Stimulated activated CD8-positive, alpha-beta memory T cell treated with anti-CD3 and anti-CD28 coated beads, Interleukin-15, amount 100 ng/mL, for 24 hours (primary cell): ENCODE measurements at places on chromosomes 16 and 17.

- no peak for DNase-seq
Measured at GRCh38 chr17:73184136-73184993, 8.5 kb upstream of the COG1 start.

GRCh38 chr17:38447502-38448085 lies 19.3 kb downstream of the ARHGAP23 start:
- DNase-seq = no peak

DNA sequence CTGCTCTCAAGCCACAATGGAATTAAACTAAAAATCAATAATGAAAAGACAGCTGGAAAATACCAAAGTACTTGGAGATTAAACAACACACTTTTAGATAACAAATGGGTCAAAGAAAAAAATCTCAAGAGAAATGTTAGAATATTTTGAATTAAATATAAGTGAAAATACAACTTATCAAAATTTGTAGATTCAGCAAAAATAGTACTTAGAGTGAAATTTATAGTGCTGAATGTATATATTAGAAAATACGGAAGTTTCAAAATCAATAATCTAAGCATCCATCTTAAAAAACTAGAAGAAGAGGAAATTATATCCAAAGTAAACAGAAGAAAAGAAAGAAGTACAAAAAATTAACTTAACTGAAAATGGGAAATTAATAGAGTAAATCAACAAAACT lies 179.2 kb upstream of the CDH11 start:
- DNase-seq = no peak

GRCh38 chr17:37160944-37161343 lies 212.2 kb downstream of the AATF start:
- no peak for DNase-seq

DNA sequence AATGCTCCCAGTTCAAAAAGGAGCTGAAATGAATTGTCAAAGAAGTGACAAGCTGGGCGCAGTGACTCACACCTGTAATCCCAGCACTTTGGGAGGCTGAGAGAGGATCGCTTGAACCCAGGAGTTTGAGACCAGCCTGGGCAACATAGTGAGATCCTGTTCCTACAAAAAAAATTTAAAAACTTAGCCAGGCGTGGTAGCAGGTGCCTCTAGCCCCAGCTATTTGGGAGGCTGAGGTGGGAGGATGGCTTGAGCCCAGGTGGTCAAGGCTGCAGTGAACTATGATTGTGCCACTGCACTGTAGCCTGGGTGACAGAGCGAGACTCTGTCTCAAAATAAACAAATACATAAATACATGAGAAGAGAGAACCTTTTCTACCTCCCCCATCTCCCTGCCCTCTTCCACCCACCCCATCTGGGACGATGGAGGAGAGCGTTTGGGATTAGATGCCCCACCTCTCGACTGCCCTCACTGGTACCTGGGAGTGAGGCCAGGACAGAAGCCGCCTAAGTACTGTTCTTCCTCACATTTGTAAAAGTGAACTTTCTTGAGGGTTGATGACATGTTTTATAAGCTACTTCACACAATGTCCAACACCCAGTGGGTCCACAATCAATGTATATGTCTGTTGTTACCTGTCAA lies 2.4 kb downstream of the IL4R start:
- DNase-seq = no peak

- no peak for DNase-seq
Measured at GRCh38 chr16:50244140-50244503, 22.2 kb upstream of the ADCY7 start.

DNA sequence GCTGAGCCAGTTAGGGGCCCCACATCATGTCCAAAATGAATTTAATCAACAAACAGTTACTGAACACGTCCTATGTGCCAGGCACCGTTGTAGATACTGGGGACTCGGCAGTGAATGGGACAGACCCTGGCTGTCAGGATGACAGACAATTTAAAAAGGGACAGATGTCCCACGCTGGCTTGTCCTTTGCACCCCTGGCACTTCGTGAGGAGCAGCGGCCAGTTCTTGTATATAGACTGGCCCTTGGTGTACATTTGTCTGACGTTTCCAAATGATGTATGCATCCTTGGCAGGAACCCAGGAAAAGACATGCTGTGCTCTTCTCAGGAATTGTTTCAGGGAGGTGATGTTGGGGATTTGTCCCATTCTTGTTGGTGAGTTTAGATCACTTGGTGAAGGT lies 21.1 kb downstream of the IL4R start:
- DNase-seq = no peak

GRCh38 chr17:81387100-81388090 lies 7.9 kb upstream of the BAHCC1 start:
- DNase-seq = no peak

GRCh38 chr16:7763111-7763510 lies 430.5 kb downstream of the RBFOX1 start:
- no peak for DNase-seq

DNA sequence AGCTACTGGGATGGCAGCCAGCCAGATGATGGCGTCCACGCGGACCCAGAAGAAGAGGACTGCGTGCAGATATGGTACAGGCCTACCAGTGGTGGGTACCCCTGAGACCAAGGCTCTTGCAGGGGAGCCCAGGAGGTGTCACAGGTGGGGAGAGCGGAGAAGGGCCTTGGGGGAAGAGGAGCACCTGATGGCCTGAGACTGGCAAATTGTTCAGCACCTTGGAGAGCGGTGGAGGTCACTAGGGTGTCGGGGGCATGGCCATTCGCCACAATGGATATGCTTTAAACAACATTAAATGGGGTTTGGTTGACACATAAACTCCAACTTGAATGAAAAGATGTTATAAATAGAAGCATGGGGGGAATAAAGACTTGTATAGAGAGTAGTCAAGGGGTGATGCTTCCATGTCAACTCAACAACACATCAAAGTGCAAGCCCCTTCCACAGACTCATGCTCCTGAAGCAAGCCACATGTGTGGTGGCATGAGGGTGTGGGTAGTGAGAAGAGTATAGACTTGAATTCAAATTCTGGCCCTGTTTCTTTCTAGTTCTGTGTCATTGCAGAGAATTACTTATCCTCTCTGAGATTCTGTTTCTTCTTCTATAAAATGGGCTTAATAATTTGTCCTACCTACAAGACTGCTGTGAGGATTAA lies 22.2 kb downstream of the CLEC19A start:
- DNase-seq = no peak

DNA sequence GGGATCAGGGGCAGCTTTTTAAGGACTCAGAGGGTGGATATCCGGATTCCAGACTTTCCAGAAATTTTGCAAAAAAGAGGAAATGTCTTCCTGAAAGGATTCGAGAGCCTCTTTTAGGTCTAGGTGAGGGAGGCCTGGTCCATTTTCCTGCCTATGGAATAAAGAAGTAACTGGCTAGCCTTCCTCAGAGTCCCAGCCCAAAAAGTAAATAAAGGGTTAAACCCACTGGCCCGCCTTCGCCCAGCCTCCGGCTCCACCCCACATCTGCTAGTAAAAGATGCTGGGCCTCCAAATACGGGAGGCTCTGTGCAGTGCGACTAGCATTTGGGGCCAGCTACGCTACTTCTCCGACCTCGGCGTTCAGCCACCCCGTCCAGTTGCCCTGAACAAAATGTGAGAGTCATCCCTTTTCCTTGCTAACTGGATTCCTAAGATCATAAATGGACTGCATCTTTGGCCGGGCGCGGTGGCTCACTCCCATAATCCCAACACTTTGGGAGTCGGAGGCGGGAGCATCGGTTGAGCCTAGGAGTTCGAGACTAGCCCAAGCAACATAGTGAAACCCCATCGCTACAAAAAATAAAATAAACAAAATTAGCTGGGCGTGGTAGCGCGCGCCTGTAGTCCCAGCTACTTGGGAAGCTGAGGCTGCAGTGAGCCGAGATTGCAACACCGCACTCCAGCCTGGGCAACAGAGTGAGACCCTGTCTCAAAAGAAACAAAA lies 824 bp upstream of the MPP2 start:
- DNase-seq = no peak

DNA sequence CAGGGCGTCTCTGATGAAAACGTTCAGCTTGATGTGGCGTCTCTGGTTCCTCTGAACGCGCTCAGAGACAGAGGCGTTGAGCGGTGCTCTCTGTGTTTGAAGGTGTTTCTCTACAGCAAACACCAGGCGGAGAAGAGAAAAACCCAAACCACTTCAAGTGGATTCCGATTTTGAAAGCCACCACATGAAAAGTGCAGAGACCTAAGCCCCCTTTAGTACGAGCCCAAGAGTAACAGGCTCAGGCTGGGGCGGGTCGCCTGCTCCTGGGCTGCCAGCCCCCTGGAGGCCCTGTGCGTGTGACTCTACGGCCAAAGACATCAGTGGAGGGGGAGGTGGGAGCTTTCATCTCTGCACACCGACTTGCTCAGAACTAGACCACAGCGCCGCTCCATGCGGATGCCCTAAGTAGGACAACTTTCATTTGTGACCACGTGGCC lies 328.4 kb downstream of the MAF start:
- DNase-seq = no peak

- DNase-seq = no peak
Measured at GRCh38 chr17:15119968-15120367, 145.2 kb downstream of the PMP22 start.

- DNase-seq = no peak
Measured at GRCh38 chr16:839643-840408, 39.3 kb upstream of the GNG13 start.

DNA sequence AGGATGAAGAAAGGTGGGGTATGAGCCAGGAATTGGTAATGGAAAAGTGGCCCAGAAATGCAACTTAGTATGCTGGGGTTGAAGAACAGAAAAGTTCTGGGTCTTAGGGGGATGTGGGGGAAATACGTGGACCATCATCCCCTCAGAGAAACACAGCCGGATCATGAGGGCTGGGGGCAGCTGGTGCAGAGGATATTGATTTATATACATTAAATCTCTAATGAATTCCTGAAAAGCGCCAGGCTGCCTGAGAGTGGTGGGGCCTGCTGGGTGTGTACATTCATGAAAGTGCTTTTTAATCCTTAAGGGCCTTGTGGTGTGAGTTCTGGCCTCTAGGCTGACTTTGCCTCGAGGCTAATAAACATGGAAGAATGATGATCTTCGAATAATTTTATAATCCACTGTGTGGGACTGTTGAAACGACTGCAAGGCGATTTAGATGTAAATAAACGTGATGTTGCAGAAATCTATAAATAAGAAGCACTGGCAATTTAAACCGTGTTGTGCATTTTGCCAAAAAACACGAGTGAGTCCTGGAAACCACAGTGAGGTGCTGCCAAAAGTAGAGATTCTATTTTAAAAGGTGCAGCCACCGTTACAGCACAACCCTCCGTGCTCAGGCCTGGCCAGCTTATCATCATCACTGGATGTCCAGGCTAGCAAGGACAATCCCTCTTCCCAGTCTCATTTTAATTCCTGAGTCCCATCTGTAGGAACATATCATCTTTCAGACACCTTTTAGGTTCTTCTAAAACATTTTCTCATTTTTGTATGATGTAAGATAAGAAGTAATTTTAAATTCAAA lies 32.1 kb downstream of the PRKAR1A start:
- no peak for DNase-seq

DNA sequence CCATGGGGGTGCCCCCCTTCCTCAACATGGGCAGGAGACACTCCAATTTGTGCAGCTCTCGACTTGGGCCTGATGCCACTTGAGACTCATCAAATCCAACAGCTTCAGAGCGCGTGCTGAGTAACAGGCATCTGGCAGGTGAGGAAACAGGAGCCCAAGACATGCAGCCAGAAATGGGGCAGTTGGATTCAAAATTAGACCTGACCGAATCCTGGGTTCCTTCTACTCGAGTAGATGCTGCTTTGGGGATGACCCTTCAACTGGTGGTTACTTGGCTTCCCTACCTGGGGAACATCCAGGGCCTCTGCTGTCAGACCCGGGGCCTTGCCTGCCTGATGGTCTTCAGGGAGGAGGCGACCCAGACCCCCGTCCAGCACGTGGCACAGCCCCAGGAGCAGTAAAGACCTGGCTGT lies 488 bp upstream of the NTN3 start:
- no peak for DNase-seq

DNA sequence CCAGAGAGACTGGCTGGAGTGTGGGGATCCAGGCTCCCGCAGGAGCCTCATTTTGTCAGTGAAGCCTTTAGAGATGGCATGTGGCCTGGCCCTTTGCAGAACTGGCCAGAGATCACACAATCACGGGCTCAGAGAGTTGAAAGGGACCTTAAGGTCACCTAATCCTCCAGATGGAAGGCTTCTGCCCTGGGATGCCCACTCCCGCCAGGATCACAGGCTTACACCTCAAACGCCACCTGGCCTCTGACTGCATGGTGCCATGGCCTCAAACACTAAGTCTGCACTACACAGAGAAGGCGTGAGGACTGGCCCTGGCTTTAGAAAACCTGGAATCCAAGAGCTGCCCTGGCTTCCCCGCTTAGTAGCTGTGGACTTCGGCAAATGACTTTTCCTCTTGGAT lies 306.8 kb upstream of the CCL2 start:
- DNase-seq = no peak

DNA sequence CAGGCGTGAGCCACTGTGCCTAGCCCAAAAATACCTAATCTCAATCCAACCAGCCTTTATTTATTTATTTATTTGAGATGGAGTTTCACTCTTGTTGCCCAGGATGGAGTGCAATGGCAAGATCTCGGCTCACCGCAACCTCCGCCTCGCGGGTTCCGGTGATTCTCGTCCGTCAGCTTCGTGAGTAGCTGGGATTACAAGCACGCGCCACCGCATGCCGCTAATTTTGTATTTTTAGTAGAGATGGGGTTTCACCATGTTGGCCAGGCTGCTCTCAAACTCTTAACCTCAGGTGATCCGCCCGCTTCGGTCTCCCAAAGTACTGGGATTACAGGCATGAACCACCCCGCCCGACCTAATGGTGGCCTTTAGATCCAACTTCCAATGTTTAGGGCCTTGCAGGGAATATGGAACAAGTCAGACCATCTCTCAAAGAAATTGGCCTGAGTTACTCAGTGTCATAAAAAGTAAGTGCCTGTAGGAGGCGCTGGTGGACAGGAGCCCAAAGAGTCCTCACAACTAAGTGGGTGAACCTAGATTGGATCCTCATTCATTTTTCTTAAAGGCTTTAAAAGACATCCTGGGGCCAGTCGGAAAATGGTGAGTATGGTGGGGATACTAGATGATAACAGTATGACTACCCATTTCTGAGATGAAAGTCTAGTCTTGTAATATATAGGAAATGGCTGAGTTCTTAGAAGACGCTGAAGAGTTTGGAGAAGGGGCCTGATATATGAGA lies 4.6 kb downstream of the ZSCAN10 start:
- no peak for DNase-seq

- no peak for DNase-seq
Measured at GRCh38 chr16:80123189-80123588, 417.6 kb upstream of the DYNLRB2 start.

DNA sequence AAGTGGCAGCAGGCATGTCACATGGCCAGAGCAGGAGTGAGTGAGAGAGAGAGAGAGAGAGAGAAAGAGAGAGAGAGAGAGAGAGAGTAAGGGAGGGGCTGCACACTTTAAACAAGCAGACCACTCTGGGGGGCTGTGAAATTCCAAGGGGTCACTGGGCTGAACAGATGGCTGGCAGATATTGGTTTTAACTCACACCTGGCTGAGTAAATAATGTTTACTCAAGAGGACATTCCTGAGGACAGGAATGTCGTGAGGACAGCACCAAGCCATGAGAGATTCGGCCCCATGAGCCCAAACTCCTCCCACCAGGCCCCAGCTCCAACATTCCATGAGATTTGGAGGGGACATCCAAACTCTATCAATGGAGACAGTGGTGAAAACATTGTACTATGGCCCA lies 269.7 kb downstream of the CBLN1 start:
- DNase-seq = no peak

GRCh38 chr16:3068487-3068886 lies 3.0 kb downstream of the IL32 start:
- DNase-seq = no peak

- no peak for DNase-seq
Measured at GRCh38 chr17:35011671-35012216, 31.4 kb downstream of the LIG3 start.

GRCh38 chr17:83050651-83051395 lies 28.6 kb upstream of the METRNL start:
- no peak for DNase-seq
